ENCODE measurements at places on chromosomes 7 and 10.

DNA sequence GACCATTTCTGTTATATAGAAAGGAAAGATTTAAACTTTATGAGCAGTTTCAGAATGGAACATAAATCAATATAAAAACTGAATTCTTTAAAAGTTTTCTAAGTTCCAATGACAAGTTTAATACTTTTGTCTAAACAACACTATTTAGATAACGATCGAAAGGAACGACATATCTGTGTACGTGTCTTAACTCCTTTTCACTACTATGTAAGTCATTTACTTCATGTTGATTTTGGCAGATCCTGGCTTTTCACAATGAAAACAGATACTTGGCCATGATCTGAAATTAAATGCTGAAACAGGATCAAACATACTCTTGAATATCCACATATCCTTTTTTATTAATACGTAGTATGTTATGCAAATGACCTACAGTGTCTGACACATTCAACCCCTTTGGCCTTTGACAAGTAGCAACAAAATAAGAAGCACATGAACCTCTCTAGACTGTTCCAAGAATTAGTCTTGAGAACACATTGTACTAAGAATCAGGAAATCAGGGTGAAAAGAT lies 41.9 kb downstream of the RNLS start:
- DNase-seq: no peak

- no peak for DNase-seq
These were observed 30.0 kb upstream of the AP5Z1 start for GRCh38 chr7:4745265-4745919.

GRCh38 chr10:101838416-101838970 lies 5.1 kb downstream of the KCNIP2 start:
- DNase-seq: no peak

GRCh38 chr10:7534480-7534852 lies 123.6 kb upstream of the SFMBT2 start:
- DNase-seq: no peak

GRCh38 chr7:144004703-144005102 lies 4.6 kb downstream of the OR6B1 start:
- no peak for DNase-seq

DNA sequence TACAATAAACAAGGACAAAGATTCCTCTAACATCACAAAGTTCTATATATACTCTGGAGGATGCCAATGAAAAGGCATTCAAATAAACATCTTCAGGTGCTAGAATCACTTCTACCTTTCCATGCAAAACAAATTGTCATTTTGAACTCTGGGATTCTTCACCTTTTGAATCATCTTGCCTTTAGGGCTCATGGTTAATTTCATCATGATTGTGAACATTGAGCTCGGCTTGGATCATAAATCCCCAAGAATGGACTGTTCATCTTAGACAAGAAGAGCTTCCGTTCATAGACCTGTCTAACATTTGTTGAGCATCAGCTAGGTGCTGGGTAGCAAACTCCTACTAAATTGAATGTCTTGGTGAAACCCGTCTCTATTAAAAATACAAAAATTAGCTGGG lies 212.2 kb downstream of the TNS3 start:
- DNase-seq: no peak

- DNase-seq: no peak
These were observed 23.2 kb upstream of the RASSF4 start for GRCh38 chr10:44936314-44936975.

- DNase-seq: no peak
These were observed 47.9 kb downstream of the OGDH start for GRCh38 chr7:44654255-44654796.

DNA sequence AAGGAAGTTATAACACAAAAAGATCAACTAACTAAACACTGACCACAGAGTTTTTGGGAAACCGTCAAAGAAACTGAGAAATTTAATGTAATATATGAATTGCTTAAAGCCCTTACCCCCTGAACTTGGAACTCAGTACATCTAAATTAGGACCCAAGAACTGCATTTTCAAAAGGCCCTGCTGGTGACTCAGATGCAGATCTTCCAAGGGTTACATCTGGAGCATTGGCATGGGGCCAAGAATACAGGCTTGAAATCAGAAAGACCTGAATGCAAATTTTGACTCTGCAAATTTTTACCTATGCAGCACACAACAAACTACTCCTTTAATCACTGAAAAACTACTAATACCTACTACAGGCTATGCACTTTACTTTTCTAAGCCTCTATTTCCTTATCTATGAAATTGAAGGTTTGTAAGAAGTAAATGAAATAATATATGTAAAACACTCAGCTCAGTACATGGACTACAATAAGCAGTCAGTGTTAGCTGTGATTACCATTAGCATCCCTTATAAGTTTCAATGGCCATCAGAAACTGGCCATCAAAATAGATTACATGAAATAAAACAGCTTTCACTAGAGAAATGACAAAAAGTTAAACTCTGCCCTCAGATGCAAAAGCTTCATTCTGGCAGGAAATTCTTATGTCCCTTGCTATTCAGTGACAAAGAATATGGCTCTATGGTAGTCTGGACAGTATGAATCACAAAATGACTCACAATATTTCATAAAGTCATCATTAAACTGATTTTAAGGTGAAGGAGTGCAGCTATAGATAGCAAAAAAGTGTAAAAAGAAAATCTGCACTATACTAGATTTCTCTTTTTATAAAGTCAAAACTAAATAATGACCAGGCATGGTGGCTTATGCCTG lies 43.6 kb downstream of the NSUN6 start:
- DNase-seq: peak; percentile 83

- no peak for DNase-seq
These were observed 38.6 kb upstream of the CNPY1 start for GRCh38 chr7:155584763-155585531.

GRCh38 chr10:47158116-47159071 lies 141.6 kb upstream of the GDF10 start:
- DNase-seq: no peak

DNA sequence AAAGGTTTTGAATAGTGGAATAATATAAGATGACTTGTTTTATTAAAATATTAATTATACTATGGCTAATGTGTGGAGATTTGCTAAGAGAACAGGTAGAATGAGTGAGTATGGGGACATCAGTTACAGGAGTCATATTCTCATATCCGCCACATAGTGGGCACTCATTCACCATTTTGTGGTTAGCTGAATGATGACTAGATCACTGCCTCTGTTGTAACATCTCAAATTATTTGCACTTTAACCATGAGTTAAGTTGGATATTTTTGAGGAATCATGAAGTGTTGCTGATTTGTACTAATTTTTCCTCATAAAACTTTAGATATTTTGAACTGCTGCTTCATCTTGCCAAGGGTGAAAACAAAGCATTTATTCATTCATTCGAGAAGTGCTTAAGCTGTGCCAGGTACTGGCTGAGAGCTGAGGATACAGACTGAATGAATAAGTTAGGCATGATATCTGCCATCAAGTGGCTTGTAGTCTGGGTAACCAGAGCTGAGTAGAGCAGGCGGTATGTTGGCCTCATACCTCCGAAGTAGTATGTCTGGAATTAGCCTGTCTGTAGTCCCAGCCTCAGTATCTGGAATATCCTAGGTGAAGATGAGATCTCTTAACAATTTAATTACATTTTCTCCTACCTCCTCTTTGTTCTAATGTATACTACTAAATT lies 100.5 kb downstream of the ZEB1 start:
- no peak for DNase-seq

- no peak for DNase-seq
These were observed 341.7 kb downstream of the PRPF18 start for GRCh38 chr10:13928451-13928850.

DNA sequence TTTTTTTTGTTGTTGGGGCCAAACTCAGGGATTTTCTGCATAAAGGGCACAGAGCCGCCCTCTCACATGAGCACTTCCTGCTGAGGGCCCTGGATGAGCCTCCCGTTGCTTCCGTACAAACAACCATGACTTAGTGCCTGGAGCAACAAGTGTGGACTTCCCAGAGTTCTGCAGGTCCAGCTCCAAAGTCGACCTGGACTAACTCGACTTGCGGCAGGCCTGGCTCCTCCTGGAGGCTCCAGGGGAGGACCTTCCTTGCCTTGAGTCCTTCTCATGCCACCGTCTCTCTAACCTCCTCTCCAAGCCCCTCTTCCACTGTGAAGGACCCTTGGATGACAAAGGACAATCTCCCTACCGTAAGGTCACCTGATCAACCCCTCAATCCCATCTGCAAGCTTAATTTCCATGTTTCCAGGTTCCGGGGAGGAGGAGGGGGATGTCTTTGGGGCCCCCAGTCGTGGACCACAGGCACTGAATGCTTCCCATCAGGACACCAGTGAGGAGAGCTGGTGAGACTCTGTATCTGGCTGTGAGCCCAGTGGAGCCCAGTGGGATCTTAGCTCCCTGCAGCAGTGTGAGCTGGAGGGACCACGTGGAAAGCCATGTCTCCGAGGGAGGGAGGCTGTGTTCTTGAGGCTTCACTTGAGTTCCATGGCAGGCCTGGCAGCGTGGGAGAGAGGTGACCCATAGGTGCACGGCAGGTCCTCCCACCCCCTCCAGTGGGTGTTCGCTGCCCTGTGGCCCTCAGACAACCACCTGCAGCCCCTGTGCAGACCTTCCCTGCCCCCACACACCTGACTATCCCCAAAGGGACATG lies 199.5 kb upstream of the PPP2R2D start:
- no peak for DNase-seq

GRCh38 chr7:42735081-42735480 lies 176.8 kb downstream of the C7orf25 start:
- no peak for DNase-seq

DNA sequence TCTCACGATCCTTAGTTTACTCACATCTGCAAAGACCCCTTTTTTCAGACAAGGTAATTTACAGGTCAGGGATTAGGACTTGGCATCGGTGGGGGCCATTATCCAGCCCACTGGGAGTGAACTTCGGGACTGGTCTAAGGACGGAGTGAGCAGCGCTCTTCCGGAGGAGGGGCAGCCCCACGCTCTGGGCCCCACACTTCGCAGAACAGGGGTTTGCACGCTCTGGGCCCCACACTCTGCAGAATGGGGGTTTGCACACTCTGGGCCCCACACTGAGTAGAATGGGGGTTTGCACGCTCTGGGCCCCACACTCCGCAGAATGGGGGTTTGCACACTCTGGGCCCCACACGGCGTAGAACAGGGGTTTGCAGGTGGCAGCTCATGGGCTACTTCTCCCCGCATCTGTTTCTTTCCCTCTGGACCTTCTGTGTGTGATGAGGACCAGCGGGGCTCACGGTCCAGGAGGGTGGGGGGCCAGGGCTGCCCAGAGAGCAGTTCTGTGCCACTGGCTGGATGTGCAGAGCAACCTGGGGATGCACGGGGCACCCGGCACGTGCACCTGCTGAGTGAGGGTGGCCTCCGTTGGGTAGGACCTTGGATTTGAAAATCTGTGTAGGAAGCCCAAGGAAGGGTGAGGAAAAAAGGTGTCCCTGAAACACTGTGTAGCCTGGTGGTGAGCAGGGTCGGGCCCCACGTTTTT lies 134.8 kb downstream of the WDR37 start:
- DNase-seq: no peak

Measured in LoVo (cell line).